ENCODE measurements at places on chromosomes 6 and 20.

GRCh38 chr6:55497694-55498093 is 81.3 kb downstream of the HMGCLL1 start:
- no peak for DNase-seq

DNA sequence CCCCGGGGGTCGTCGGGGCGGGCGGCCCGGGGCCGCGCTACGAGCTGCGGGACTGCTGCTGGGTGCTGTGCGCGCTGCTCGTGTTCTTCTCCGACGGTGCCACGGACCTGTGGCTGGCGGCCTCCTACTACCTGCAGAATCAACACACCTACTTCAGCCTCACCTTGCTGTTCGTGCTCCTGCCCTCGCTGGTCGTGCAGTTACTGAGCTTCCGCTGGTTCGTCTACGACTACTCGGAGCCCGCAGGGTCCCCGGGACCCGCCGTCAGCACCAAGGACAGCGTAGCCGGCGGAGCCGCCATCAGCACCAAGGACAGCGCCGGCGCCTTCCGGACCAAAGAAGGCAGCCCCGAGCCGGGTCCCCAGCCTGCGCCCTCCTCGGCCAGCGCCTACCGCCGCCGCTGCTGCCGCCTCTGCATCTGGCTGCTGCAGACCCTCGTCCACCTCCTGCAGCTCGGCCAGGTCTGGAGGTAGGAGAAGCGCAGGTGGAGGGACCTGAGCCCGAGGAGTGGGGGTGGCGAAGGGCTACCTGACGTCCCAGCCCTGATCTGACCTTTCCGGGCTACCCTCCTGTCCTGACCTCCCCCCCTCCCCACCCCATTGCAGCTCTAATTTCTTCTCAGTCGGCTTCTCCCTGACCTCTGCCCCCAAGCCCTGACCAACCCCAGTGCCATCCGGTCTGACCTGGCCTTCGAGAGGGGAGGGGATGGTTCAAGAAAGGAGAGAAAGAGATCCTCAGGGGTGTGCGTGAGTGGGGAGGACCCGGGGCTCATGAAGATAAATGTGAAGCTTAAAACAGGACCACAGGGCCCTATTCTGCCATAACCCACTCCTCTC is 558 bp downstream of the XKR7 start:
- peak; percentile 67 for DNase-seq

- no peak for DNase-seq
Measured at GRCh38 chr20:58023346-58023745, 205.1 kb downstream of the ANKRD60 start.

- no peak for DNase-seq
Measured at GRCh38 chr6:17281497-17282481, 628 bp downstream of the RBM24 start.

DNA sequence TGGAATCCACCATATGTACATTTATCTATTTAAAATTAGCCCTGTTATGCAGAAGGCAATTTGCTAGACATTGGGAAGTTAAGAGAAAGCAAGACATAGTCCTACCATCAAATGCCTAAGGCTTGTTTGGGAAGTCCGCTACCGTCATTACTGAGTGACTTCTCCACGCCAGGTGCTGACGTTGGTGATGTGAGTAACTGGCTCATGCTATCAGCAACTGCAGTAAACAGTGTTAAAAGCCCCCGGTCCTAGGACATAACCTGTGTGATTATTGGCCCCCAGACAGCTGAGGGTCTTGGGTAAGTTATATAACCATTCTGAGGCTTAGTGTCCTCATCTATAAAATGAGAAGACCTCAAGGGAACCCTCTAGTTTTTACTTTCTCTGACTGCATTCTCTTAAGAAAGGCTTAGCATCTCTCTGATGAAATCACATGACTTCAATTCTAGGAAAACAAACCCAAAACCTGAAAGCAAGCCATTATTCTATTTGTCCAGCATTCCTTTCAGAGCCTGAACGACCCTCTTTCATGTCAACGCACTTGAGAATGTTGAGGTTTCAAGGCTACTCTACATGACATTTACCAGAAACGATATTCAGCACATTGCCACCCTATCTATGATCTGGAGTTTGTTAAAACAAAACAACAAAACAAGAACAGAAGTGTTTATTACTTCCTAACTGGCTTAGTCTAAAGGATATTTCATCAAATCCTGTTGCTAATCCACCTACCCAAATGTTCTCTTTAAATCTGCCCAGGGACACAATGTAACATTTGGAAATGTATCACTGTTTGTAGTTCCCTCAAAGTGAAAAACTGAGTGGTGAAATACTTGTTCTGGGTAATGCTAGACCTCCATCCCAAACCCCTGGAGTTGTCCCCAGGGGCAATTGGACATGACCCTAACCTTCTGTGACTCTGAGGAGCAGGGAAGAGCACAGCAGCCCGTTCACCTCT is 133.8 kb downstream of the BTBD3 start:
- no peak for DNase-seq

DNA sequence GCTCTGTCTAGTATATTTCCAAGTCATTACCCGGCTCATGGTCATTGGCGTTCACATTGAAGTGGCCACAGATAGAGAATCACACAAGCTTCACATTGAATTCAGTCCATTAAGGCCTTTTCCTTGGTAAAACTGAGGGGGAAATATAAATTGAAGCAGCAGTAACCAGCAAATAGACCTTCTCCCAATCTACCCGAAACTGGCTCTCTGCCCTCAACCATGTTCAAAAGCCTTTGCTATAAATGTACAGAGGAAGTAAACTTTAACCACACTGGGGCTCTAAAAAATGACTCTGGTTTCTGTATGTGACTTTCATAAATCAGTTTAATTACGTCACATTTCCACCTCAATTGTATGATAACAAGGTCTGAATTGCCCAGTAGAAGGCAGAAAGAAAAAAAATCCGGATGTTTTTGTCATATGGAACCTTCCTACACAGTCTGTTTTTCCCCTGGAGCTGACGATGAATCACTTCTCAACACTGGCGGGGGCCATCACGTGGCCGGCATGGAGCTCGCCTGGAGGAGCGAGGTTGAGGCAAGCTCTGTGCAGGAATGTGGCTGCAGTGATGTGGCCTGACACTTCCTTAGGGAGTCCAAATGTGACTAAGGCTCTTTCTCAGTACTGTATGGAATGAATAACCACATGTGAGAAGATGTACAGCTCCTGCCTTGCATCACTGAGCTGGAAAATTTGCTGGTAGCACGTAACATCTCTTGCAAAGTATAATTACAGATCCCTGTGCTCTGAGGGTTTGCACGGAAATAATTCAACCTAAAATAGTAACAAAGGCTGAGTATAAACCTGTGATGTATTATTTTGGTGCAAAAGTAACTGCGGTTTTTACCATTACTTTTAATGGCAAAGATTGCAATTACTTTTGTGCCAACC is 58.6 kb upstream of the SNX9 start:
- peak; percentile 57 for DNase-seq

DNA sequence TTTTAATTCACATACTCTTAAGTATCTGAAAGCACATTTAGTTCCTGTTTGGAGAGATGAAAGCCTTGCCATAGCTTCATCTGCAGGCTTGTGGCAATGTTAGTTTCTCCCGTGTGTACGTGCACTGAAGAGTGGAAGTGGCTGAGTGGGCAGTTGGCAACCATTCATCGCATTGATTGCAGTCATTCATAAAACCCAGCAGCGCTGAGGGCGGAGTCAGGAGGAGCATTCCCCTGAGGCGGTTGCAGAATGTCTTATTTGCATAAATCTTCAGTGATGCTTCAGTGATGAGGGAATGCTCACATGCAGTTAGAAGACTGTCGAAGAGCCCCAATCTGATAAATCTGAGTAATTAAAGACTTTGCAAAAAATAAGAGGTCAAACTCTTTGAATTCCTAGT is 79.1 kb downstream of the RIMS1 start:
- DNase-seq: no peak

- no peak for DNase-seq
Measured at GRCh38 chr6:45698046-45698445, 317.6 kb downstream of the CLIC5 start.

GRCh38 chr6:44636561-44637248 is 249.2 kb downstream of the CDC5L start:
- no peak for DNase-seq

GRCh38 chr6:97009781-97010492 is 85.4 kb downstream of the KLHL32 start:
- DNase-seq: no peak

GRCh38 chr20:34222208-34222607 is 19.0 kb upstream of the ASIP start:
- no peak for DNase-seq

GRCh38 chr20:47652794-47653193 is 132.5 kb downstream of the SULF2 start:
- DNase-seq: no peak

- no peak for DNase-seq
Measured at GRCh38 chr6:25981568-25982263, 19.1 kb downstream of the TRIM38 start.

GRCh38 chr20:58017231-58017969 is 211.1 kb downstream of the ANKRD60 start:
- DNase-seq: no peak

GRCh38 chr6:27312146-27312949 is at the start of gene POM121L2:
Gene POM121L2, minus strand, starts transcription at chr6:27312273. Its CDS starts 103 bp downstream, at chr6:27312170.
- peak; percentile 23 for DNase-seq
